ENCODE measurements at places on chromosomes 12 and 14.
A peak's percentile ranks its signal among the peaks of the same experiment; 100 is the strongest.

DNA sequence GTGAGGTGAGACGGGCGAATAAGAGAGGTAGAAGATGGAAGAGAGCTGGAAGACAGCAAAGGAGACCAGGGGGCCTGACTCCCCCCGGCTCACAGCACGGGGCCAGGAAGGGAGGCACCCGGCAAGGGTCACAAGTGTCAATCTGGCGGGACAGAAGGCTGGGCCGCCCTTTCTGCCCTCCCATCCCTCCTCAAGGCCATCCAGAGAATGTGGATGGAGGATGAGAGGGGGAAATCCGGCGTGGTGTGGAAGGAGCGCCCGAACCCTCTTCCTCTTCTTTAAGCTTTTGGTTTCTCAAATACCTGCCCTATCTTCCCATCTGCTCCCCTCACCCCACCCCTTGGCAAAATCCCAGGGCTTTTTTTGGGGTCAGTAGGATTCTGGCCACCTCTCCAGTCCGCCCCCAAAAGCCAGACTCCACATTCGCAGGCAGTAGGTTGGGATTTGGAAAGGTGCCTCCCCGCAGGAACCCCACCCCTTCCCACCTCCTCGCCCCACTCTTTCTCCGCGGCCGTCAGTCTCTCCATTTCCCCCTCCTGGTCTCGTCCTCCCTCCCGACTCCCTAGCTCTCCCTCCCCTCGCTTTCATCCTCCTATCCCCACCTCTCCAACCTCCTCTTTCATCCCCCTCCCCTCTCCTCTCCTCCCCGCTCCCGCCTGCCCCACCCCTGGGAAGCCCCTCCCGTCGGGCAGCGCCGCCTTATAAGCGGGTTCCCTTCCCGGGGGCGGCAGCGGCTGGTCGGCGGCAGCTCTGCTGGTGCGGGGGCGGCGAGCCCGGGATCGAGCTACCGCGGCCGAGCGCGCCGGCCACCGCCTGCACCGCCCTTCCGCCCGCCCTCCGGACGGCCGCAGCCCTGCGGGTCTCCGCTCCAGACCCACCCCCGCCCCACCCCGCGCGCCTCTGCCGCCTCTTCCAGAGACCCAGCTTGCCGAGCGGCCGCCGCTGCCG lies at the start of gene PTMS:
TSS of gene PTMS (plus strand) at position 730 of the 948 bp plus-strand sequence. CDS start 343 bp downstream, outside the sequence.
- peak within 1 kb of the TSS; percentile 93 for H3K27ac ChIP-seq
- H3K4me1 ChIP-seq, result peaks cover 17% of the 10 kb centered on the region
- H3K4me3 ChIP-seq, result peak within 1 kb of the TSS; percentile 84
- peak; percentile 79 for DNase-seq
- H3K27me3 ChIP-seq, result no peaks in the 10 kb centered on the region
- no peaks in the 10 kb centered on the region for H3K36me3 ChIP-seq

- H3K27ac ChIP-seq, result no peak overlapping the region
- DNase-seq, result no peak
- H3K4me3 ChIP-seq, result no peak overlapping the region
- H3K27me3 ChIP-seq, result no peaks in the 10 kb centered on the region
- no peaks in the 10 kb centered on the region for H3K36me3 ChIP-seq
These were observed 366.5 kb downstream of the LRFN5 start for GRCh38 chr14:41973178-41973577.

DNA sequence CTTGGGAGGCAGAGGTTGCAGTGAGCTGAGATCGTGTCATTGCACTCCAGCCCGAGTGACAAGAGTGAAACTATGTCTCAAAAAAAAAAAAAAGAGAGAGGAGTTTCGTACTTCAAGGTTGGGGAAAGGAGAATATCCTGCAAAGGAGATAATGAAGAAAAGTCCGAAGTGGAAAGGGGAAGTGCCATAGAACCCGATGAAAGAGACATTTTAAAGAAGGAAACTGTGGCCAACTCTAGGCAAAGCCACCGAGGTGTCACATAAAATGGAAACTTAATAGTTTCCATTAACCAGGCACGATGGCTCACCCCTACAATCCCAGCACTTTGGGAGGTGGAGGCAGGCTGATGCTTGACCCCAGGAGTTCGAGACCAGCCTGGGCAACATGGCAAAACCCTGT lies 15.0 kb upstream of the LTBP2 start:
- no peak overlapping the region for H3K27ac ChIP-seq
- no peak for DNase-seq
- H3K4me1 ChIP-seq, result no peaks in the 10 kb centered on the region
- no peak overlapping the region for H3K4me3 ChIP-seq
- no peaks in the 10 kb centered on the region for H3K36me3 ChIP-seq
- H3K27me3 ChIP-seq, result no peaks in the 10 kb centered on the region

GRCh38 chr12:45076417-45077026 lies 25.6 kb upstream of the DBX2 start:
- no peak overlapping the region for H3K4me3 ChIP-seq
- H3K27ac ChIP-seq, result no peak overlapping the region
- H3K36me3 ChIP-seq, result no peaks in the 10 kb centered on the region
- DNase-seq, result no peak

DNA sequence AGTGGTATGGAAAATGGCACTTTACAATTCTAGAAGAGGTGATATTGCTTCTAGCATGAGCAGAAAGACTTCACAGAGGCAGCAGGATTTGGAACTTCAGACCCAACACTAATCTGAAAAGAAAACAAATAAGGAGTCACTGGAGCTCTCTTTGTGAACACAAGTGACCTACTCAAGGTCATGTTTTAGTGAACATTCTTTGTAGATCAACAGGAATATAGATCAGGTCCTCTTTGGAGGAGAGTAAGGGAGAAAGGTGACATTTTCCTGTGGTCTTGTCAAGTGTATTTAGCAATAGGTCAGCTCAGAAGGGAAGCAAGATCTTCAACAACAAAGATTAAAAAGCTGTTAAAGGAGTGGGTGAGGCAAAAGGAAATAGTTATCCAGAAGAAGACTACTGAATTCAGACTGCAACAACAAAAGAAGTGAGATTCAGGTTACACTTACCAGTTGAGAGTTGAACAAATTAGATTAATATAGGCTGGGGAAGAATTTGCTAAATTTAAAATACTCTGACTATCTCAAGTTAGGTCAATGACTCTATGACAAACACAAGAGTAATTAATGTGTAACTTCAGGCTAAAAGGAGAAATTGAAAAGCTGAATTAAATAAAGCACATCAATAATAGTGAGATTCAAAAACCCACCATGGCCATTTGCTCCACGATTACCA lies 528.2 kb downstream of the RPS29 start:
- H3K4me1 ChIP-seq, result no peaks in the 10 kb centered on the region
- no peak overlapping the region for H3K27ac ChIP-seq

GRCh38 chr12:12663644-12664294 lies 32.2 kb downstream of the GPR19 start:
- no peak for DNase-seq
- H3K36me3 ChIP-seq, result no peaks in the 10 kb centered on the region
- no peaks in the 10 kb centered on the region for H3K4me1 ChIP-seq
- no peak overlapping the region for H3K4me3 ChIP-seq
- H3K27me3 ChIP-seq, result no peaks in the 10 kb centered on the region
- H3K27ac ChIP-seq, result no peak overlapping the region

- DNase-seq, result peak; percentile 95
- no peaks in the 10 kb centered on the region for H3K36me3 ChIP-seq
- peak within 1 kb of the TSS; percentile 61 for H3K4me3 ChIP-seq
- peak within 1 kb of the TSS; percentile 100 for H3K27ac ChIP-seq
- no peaks in the 10 kb centered on the region for H3K27me3 ChIP-seq
These were observed at the start of gene RNASE4 for GRCh38 chr14:20683891-20684661. Gene RNASE4, plus strand, starts transcription at chr14:20684560. Its CDS starts 14,812 bp downstream, at chr14:20699372.

- H3K27me3 ChIP-seq, result no peaks in the 10 kb centered on the region
- no peak overlapping the region for H3K27ac ChIP-seq
- no peak for DNase-seq
- no peaks in the 10 kb centered on the region for H3K4me1 ChIP-seq
- no peaks in the 10 kb centered on the region for H3K36me3 ChIP-seq
These were observed 716.0 kb downstream of the LRFN5 start for GRCh38 chr14:42322531-42323284.

GRCh38 chr12:108850854-108851573 lies 6.4 kb downstream of the SSH1 start:
- H3K4me1 ChIP-seq, result peaks cover 19% of the 10 kb centered on the region
- no peak for DNase-seq
- peak overlapping the region; percentile 94 for H3K27ac ChIP-seq
- H3K36me3 ChIP-seq, result no peaks in the 10 kb centered on the region

DNA sequence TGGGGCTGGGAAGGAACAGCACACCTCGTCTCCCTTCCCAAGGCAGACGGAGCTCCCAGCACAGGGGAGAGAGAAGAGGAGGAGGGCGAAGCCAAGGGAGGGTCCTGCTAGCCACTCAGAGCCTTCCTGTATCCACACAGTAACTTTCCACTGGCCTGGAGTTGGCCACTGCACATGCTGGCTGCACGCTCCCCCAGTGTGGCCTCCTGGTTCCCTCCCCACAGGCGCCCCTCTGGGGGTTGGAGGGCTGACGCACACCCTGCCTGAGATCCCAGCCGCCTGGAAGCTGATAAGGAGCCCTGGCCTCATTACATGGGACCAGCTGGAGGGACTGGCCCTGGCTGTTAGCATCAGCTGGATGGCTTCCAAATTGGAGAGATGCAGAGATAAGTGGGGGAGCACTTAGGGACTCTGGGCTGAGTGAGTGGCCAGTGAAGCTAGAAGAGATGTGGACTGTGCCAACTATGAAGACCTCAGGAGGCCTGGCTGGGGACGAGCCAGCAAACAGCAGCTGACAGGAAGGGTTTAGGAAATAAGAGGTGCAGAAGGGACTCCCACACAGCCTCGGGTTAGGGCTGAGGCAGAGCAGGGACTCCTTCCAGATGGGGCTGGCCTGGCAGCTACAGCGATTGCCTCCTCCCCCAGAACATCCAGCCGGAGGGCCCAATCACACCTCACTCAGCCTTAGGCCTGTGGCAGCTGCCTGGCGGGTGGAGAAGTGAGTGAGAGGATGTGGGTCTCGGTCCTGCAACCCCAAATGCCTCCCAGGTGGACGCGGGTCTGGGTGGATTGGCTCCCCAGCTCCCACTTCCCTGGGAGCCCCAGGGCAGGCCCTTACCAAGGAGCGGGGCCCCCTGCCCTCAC lies 26.3 kb upstream of the BCDIN3D start:
- DNase-seq, result peak; percentile 46
- H3K4me3 ChIP-seq, result no peak overlapping the region
- H3K27me3 ChIP-seq, result no peaks in the 10 kb centered on the region
- H3K27ac ChIP-seq, result peak overlapping the region; percentile 21
- peaks cover 4% of the 10 kb centered on the region for H3K4me1 ChIP-seq
- no peaks in the 10 kb centered on the region for H3K36me3 ChIP-seq

GRCh38 chr12:11880381-11880780 lies 190.4 kb upstream of the BCL2L14 start:
- peaks cover 79% of the 10 kb centered on the region for H3K4me1 ChIP-seq
- no peaks in the 10 kb centered on the region for H3K36me3 ChIP-seq
- H3K27ac ChIP-seq, result peak overlapping the region; percentile 89
- H3K4me3 ChIP-seq, result no peak overlapping the region
- DNase-seq, result no peak

- no peaks in the 10 kb centered on the region for H3K36me3 ChIP-seq
- no peak for DNase-seq
- H3K27ac ChIP-seq, result no peak overlapping the region
- no peaks in the 10 kb centered on the region for H3K27me3 ChIP-seq
These were observed 87.7 kb upstream of the KRR1 start for GRCh38 chr12:75599061-75599460.

- H3K4me1 ChIP-seq, result peaks cover 55% of the 10 kb centered on the region
- H3K27me3 ChIP-seq, result no peaks in the 10 kb centered on the region
- H3K4me3 ChIP-seq, result peak overlapping the region; percentile 68
- H3K36me3 ChIP-seq, result no peaks in the 10 kb centered on the region
- peak overlapping the region; percentile 98 for H3K27ac ChIP-seq
These were observed 644 bp downstream of the NAB2 start for GRCh38 chr12:57089271-57090245.

DNA sequence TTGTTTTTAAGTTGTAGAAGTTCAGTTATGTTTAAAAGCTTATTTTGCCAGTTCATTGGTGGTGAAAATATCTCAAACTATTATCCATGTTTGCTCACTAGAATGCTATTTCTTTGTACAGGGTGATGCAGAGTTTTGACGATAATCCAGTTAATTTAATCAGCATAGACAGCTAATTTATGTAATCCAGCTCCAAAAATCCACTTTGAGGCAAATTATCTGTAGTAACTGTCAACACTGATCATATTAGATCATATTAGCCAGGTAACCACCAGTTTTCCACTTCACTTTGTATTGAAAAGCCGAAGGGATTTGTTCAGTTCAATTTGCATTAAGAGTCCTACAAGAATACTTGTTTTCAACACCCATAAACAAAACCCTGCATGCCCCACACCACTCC lies 378.6 kb downstream of the PDZRN4 start:
- no peak for DNase-seq
- no peaks in the 10 kb centered on the region for H3K27me3 ChIP-seq
- no peaks in the 10 kb centered on the region for H3K36me3 ChIP-seq
- H3K4me1 ChIP-seq, result no peaks in the 10 kb centered on the region
- H3K27ac ChIP-seq, result no peak overlapping the region

GRCh38 chr14:64235652-64236640 lies 58.2 kb downstream of the ESR2 start:
- DNase-seq, result peak; percentile 63
- peak overlapping the region; percentile 25 for H3K27ac ChIP-seq
- H3K4me3 ChIP-seq, result no peak overlapping the region
- H3K4me1 ChIP-seq, result no peaks in the 10 kb centered on the region
- no peaks in the 10 kb centered on the region for H3K36me3 ChIP-seq
- no peaks in the 10 kb centered on the region for H3K27me3 ChIP-seq

Data from transverse colon (tissue), 4 donors.